ENCODE measurements at places on chromosomes 11 and 22. TPM values are rescaled to one million over a fixed set of nuclear protein-coding genes. Genes with fewer than 3 reads are reported as not detected.

DNA sequence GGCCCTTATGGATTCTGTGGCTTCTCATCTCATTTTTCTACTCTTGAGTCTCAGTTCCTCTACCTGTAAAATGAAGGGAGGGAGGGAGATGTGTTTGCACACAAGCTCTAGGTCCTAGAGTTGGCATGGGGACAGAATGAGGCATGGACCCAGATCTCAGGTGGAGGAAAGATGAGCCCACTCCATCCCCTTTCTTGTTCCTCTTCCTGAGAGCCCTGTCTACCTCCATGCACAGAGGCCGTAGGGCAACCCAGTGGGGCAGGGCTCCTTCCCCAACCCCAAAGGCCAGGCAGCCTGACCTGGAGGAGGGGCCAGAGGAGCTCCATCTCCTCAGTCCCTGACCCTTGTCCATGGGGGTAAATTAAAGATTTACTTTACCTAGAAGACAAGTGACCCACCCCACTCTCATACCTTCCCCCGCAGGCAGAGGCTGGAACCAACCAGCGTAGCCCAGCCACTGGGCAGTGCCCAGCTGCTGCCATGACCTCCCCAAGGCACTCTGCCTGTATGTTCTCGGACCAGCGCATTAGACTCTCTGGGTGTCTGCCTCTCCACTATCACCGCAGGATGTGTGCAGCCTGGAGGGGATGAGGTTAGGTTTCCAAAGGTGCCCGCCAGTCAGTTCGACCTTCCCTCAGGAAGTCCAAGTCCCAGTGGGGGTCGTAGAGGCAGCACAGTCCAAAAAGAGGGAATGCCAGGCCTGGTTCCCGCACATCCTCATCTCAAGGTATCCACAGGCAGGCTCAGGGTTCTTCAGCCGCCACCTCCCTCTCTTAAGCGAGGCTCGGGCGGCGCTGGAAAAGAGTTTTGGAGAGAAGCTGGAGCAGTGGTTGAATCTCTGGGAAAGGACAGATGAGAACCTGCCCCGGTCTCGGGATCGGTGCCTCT is 3.0 kb downstream of the SMTN start:
- DNase-seq, result no peak

DNA sequence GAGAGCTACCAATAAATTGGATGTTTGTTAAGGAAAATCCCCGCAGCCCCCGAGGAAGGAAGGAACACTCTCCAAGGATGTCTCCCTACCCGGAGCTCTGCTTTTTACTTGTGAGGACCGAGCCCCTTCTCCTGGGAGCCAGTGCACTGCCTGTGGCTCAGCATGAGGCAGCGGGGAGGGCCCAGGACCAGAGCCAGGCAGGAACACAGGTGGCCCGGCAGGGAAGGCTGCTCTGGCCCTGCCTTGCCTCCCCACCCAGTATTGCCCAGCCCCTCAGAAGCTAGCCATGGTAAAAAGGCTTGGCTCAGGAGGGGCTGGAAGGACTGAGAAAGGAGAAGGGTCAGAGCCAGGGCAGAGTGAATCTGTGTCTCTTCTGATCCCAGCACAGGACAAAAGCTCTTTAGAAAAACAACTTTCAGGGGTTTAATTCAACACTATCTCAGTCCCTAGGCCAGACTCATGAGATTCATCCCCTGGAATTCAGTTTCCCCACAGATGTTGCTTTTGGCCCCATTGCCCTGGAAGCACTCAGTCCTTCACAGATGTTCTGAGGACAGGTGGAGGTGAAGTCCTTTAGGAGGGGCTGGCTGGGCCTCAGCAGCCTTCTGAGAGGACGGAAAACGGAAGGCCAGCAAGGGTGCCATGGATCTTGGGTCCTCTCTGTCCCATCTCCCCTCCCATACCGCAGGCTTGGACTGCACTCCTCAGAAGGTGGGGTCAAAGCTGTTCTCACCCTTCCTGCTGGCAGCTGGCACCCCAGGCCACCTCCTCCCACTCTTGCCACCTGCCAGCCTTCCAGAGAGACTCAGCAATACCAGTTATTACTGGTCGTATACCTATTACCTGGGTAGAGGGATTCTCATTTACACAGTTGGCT is 318.9 kb downstream of the NTM start:
- DNase-seq, result no peak

GRCh38 chr11:33001281-33001680 is 14.4 kb upstream of the DEPDC7 start:
- no peak for DNase-seq

GRCh38 chr11:20155683-20156279 is 4.5 kb downstream of the DBX1 start:
- no peak for DNase-seq

- DNase-seq, result no peak
Measured at GRCh38 chr22:42880815-42881214, 23.7 kb upstream of the ARFGAP3 start.

Gene JHY
- polyA plus RNA-seq, result 1.6 TPM

Gene SCN3B
- not detected for polyA plus RNA-seq

Gene MAPK8IP1
- polyA plus RNA-seq, result 0.08 TPM

All from immature natural killer cell (primary cell).